ENCODE measurements at places on chromosomes 7 and 10.
A peak's percentile ranks its signal among the peaks of the same experiment; 100 is the strongest.

- no peak for DNase-seq
Measured at GRCh38 chr10:9965341-9965740, 1052.3 kb upstream of the CELF2 start.

- DNase-seq, result no peak
Measured at GRCh38 chr7:45073031-45073785, 15.6 kb downstream of the NACAD start.

- DNase-seq, result no peak
Measured at GRCh38 chr7:100157334-100158228, 942 bp downstream of the TRAPPC14 start.

DNA sequence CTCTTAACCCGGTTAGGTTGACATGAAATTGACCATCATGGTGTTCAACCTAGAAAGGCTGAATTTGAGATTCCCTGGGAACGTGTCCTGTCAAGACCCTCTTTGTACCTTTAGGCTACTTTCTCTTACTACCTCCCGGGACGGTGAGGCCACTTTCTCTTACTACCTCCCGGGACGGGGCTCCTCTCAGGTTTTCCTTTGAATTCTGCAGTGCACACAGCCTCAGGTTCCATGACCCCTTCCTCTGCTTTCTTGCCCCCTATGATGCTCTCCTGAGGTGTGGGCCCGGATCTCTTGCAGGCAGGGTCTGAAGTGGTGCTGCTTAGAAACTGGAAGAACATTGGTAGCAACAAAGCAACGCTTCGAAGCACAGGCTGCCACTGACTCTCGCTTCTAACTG lies 155.3 kb downstream of the CAMK1D start:
- DNase-seq, result no peak

DNA sequence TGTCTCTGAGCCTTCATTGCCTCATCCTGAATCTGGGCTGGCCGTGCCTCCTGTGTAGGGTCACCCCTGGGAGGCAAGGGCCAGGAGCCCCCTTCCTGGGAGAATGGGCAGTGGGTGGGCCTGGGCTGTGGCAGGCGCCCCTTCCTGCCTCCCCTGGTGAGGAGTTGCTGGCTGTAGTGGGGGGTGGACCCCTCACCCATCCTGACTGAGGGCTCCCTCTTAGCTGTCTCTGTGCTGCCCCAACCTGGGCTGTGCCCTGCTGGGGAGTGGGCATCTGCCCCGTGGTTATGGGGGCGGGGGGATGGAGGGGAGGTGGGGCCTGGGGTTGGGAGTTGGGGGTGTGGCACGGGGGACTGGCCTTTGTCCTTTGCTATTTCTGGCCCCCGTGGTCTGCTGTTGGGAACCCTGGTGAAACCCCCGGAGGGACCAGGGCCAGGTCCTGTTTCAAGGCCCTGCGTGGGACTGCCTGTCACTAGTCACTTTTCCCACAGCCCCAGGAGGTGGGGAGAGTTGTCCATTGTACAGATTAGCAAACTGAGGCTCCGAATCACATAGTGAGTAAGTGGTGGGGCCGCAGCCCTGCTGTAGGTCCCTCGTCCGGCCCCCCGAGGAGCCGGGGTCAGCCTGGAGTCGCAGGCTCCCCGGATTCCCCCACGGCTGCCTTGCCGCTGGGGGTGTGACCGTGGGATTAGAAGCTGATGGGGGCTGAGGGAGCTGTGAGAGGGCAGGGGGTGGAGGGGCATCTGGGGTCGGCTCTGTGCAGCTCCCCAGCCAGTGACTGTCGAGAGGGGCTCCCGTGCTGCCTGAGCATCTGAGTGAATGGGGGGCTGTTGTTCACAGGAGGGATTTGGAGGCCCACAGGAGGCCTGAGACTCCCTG lies 2.7 kb downstream of the TTYH3 start:
- DNase-seq, result no peak

DNA sequence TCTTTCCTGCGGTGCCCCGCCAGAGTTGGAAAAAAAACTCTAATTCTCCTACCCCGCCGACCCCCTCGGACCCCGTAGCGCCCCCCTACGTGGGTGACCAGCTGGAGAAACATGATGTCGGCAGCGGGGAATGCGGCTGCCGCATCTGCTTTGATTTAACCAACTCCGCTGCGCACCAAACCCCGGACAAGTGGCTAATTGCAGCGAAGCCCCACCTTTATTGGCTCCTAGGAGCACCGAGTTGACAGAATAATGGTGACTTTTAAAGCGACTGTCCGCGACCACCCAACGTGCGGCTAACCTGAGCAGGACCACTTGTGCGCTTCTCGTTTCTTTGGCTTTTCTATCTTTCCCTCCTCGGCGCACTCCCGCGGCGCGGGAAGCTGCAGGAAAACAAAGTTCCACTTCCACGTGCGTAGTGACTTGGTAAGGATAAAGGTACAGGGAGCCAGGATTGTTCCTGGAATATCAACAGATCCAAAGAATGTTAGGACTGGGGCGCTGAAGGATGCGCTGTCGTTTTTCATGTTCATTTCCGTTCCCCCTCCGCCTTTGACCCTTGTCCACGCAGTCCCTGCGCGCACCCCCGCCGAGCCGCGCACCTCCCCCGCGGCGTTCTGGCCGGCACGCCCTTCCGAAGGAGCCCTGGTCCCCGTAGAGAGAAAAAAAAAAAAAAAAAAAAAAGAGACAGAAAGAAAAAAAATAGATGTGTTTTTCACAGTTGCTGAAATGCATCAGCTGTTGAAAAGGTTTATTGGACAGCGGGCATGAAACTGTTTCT lies 1.4 kb downstream of the WNT16 start:
- no peak for DNase-seq

DNA sequence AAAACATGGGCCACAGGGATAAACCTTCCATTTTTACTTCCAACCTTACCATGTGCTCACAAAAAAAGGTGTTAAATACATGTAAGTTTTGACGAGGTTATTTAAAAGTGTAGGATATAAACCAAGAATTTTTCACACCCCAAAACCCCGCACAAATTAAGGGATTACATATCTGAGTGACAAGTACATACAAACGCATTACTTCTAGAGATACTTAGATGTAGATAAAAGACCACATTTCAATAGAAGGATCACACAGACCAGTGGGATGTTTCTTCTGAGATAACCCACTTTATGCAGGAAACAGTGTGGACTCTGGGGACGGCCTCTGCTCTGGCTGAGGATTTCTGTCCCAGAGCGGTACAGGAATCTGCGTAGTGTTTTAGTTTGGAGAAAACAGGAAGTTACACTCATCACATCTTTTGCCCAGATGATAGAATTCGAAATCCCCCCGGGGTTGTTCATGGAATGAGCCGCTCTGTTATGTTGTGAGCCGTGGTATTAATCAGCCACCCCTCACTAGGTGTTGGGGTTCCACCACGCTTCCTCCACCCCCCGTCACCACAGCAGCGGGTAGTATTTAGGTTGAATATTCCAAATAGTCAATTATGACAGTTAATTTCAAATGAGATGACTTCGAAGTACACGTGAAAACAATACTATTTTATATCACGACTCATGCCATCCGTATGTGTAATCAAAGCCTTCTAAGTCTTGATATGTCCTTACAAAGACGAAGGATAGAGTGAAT lies 1.3 kb upstream of the CUL1 start:
- peak; percentile 70 for DNase-seq
